Fibroblast of lung (primary cell): ENCODE measurements at places on chromosomes 11 and 22.
A peak's percentile ranks its signal among the peaks of the same experiment; 100 is the strongest.

GRCh38 chr22:25629613-25630012 lies 65.1 kb downstream of the GRK3 start:
- DNase-seq = no peak

DNA sequence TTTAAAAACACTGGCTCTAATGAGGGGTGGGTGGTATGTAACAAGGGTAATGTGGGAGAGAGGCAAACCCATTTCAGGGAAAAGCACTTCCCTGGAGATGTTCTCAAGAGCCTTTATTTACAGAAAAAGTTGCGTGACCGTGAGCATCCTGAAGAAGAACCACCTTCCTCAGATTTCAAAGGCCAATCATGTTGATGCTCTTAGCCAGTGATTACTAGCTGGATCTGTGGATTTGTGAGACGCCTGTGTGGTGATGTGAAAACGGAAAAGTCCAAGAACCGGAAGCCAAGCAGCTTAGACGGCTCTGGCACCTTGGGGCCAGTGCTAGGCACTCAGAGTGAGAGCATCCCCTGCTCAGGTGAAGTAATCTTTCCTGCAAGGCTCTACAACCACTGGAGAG lies 12.6 kb upstream of the UBASH3B start:
- DNase-seq = no peak

GRCh38 chr11:77470504-77470903 lies 3.4 kb downstream of the PAK1 start:
- no peak for DNase-seq

DNA sequence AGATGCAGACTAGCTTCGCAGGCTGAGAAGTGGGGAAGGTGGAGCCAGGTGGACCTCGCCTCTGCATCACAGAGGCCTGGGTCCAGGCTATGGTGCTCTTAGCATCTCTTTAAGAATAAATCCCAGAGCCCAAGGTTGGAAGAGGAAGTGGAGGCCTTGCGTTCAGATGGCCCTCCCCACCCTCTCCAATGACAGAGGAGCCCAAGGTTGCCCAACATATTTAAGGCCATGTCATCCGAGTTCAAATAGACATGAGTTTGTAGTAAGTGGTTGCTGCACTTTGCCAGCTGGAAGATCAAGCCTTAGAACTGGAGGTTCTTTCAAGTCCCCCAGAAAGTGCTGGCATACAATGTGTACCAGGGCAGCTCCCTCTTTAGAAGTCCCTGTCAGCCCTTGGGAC lies 47.1 kb upstream of the HORMAD2 start:
- no peak for DNase-seq

- no peak for DNase-seq
These were observed 1.6 kb upstream of the THOC5 start for GRCh38 chr22:29555065-29555644.

GRCh38 chr11:77658213-77659013 lies 20.8 kb upstream of the CLNS1A start:
- peak; percentile 21 for DNase-seq

DNA sequence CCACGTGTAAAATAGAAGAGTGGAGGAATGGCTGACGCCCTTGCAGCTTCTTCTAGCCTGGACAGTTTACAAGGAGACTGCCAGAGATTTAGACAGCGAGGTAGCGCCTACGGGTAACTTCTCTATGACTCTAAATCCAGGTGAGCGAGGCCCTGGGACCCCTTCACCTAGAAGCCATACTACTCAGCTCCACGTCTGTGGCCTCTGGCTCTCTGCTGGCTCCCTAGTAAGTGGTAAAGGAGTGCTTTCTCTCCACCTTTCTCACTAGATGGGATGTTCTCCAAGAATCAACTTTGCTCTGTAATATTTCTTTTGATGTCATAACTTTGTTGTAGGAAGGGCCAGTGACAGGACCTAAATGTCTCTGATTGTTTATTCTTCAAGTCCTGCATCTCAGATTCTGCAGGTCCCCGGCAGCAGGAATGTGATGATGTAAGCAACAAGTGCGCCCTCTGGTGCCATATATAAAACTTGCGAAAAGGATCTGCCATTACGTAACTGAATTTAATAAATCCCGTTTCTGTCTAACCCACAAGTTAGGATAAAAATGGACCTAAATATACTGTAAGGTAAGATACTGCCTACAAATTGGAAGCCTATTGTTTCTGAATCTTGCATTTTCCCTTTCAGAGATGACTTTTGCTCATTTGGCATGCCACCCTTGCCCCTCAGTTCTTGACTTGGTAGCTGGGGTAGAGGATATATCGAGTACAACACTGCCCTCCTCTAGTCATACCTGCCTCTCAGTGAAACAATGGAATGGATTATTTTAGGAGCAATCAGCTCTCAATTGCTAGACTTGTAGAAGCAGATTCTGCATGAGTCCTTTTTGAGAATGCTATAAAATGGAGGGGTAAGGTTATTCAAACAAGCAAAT lies 11.0 kb upstream of the PTPN5 start:
- DNase-seq = peak; percentile 76

DNA sequence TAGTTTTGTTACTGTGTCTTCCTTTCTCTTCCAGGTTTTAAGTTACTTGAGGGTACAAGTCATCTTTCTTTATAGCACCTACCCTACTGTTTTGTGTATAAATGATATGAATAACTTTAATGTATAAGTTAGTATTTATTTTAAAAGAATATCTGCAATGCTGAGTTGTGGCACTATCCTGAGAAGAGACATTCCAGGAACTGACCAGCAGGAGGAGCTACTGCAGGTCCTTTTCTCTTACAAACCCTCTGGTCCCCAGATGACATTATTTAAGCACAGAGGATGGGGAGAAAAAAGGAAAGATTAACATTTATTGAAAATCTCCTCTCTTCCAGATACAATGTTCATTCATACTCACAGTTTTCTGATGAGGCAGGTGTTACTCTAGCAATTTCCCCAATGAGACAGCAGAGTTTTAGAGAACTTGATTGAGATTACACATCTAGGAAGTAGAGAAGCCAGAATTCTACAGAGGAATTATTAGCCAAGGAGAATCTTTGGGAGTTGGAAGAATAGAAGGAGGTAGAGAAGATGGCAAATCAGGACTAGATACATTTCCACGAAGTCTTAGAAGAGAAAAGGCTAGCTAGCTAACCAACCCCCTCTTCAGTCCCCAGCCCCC lies 541.2 kb upstream of the API5 start:
- DNase-seq = peak; percentile 3

- DNase-seq = peak; percentile 52
These were observed 24.7 kb downstream of the RCOR2 start for GRCh38 chr11:63892228-63892627.

- no peak for DNase-seq
These were observed 16.3 kb downstream of the ST14 start for GRCh38 chr11:130175898-130176297.

GRCh38 chr11:70032943-70033710 lies 45.0 kb upstream of the ANO1 start:
- no peak for DNase-seq

DNA sequence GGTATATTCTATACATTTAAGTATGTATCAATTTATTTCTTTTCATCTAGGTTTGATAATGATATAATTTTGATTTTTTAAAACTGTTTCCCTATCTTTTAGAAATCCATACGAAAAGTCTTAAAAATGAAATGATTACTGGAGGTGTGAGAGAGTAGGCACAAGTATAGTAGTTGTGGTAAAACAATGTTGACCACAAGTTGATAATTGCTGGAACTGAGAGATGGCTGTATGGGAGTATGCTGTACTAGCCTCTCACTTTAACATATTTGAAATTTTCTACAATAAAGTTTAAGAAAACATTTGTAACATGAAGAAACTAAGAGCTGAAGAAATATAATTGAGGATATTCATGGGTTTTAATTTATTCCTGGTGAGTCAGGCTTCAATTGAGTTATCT lies 30.0 kb downstream of the FSHB start:
- DNase-seq = no peak
